ENCODE measurements at places on chromosomes 16 and 17.

- peak; percentile 62 for DNase-seq
Measured at GRCh38 chr16:66604376-66605176, at the start of gene CMTM3. TSS of gene CMTM3 (plus strand) at chr16:66604704. CDS start at chr16:66604806, 102 bp downstream.

GRCh38 chr16:81774348-81774747, 4.7 kb upstream of the PLCG2 start:
- DNase-seq = no peak

- DNase-seq = peak; percentile 27
Measured at GRCh38 chr16:1688807-1689560, 10.9 kb downstream of the JPT2 start.

GRCh38 chr17:9306086-9306485, 269.5 kb downstream of the STX8 start:
- DNase-seq = no peak

DNA sequence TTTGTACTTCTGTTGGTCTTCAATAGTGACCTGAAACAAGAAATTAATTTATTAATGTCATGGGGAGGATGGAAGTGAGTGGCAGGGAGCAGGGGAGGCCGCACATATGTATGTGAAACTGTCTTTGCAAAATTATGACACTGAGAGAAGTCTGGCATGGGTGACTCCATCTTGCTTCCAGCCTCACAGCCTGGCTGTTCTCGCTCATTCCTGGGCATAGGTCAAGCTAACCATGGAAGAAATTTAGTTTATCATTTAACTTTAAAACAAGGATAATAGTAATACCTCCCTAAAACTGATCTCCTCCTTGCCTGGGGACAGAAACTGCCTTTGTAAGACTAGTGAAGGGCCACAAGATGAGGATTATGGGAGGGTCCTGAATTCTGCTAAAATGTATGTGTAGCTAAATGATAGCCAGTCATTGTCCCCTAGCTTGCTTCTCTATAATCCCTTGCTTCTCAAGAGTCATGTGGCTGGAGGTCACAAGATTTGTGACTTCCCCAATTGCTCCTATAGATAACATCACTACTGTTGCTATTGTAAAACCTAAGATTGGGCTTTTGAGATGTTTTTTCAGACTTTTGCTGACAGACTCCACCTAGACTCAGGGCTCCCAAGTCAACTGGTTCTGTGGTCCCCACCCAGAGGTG, 126.0 kb downstream of the HS3ST3A1 start:
- no peak for DNase-seq

GRCh38 chr17:76540381-76541300, 797 bp downstream of the PRCD start:
- DNase-seq = peak; percentile 96

GRCh38 chr17:28125526-28126378, 83.3 kb downstream of the NLK start:
- DNase-seq = peak; percentile 26

DNA sequence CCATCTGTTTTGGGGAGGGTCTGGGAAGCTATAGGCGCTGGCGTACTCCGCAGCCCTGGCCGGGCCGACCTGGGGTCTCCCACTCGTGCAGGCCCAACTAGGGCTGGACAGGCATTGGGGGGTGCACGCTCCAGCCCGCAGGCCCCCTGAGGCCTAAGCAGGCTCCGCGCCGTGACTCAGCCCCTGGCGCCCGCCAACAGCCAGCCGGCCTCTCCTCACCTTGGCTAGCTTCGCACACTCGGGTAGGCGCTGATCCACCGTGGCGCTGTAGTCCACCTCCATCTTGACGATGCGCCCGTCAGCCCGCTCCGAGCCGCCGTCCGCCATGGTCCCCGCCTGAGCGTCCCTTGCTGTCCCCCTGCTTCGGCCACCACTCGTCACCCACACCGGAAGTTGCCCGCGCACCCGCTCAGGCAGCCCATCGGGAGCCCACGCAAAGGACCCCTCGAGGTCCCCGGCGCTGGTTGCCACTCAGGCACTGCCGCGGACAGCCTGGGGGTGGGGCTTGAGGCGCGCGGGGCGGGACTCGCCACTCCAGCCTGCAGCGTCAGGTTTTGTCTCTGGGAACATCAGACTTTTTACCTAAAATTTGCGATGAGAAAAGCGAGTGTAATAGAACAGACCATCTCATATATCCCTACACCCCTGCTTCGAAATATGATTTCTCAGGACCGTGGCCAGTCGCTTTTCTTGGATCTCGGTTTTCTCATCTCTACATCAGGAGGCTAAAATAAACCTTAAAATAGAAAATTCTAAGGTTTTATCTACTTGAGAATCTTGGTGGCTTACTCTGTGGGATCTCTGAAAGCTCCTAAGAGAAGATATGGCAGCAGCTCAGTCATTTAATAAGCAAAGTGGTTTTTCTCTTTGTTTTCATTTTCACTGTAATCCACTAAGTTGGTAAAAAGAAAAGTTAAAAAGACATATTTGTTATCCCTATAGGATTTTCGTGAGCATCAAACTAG, at the start of gene PSMD12:
Gene PSMD12 (minus strand): TSS at position 385 of the 965 bp plus-strand sequence. CDS start 58 bp downstream, at position 327.
- peak; percentile 91 for DNase-seq

DNA sequence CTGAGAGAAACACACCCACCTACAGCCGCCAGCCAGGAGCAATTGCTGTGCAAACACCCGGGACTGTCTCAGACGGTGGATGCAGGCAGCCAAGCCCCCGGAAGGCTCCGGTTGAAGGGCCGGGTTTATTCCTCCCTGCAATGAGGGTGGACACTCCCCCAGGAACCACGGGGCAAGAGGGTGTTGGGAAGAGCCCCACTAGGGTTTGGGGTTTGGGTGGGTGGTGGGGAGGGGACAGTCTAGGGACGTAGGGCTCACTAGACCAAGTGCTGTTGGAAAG, 19.2 kb downstream of the JPH3 start:
- no peak for DNase-seq

DNA sequence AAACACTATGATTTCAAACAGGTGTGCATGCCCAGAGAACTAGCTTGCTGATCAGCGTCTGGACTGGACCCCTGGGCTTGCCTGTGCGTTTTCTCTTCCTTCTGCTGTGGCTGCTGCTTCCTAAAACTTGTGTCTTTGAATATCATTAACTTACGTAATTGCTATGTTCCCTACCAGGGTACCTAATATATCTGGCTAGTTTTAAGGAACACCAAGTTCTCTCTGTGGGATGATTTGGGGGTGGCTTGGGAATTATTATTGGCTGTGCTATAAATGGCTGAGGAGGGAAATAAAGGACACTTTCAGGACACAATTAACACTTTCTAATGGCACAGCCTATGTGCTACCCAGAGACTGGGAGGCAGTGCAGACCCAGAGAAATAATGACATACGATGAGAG, 606.0 kb upstream of the RBFOX1 start:
- DNase-seq = no peak

- peak; percentile 41 for DNase-seq
Measured at GRCh38 chr16:17416461-17417311, 54.1 kb downstream of the XYLT1 start.

GRCh38 chr17:43003542-43004172, 2.9 kb upstream of the IFI35 start:
- DNase-seq = peak; percentile 84

GRCh38 chr17:57048096-57048495, 37.0 kb upstream of the AKAP1 start:
- no peak for DNase-seq

DNA sequence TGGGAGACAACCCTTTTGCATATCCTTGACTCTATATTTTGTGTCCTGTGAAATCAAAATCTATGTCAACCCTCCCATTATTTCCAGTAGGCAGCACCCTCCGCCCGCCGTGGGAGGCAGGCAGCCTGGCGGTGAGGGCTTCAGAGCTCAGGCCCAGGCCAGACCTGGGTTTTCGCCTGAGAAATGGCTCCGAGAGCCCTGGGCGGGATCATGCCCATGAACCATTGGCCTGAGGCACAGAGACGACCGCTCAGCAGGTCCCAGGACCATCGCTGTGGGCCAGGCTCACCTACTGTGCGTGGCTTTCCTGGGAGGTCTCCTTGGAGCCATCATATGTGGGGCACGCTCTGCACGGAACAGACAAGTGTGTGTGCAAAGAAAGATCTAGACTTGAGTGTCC, 6.3 kb upstream of the SLC38A8 start:
- DNase-seq = no peak

DNA sequence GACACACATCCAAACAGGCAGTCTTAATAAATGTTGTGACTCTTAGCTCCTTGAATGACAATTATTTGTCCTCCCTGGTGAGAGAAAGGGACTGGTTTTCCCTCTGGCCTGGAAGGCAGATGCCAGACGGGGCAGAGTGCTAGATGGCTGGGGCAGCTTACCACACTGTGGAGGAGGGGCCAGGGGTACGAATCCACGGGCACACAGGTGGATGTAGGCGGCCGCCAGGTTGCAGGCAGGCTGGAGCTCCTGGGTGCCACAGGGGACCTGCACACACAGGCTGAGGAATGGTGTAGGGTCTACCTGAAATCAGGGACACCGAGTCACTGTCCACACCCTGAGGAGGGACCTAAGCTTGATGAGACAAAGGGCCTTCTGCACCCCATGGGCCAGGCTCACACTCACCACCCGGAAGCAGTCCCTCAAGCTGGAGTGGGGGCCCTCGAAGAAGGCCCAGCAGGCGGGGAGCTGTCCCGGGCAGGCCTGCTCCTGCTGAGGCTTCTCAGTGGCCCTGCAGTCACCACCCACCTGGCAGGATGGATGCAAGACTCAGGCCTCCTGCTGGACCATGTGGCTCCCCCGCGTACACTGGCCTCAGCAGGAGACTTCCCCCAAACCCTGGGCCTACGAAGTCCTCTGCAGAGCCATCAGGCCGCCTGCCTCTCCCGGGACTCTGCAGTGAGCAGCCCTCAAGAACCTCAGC, 38.4 kb downstream of the RMI2 start:
- DNase-seq = no peak

DNA sequence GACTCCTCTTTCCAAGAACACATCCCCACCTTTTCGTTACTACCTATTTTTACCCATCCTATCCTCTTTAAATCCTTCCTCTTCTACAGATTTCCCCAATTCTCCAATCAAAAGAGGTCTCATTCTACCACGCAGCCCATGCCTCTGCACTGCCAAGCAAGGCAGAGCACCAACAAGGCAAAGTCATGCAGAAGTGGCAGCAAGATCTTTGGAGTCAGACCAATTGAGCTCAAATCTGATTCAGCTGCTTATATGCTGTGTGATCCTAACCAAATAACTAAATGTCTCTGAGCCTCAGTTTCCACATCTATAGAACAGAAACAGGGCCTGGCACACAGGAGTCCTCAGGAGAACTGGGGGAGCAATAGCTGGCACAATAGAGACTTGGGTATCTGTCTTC, 41.0 kb downstream of the TOM1L2 start:
- no peak for DNase-seq

GRCh38 chr16:50234771-50235556, 31.4 kb upstream of the ADCY7 start:
- DNase-seq = peak; percentile 41

GRCh38 chr17:65433157-65433556, 128.3 kb downstream of the AXIN2 start:
- DNase-seq = no peak

- no peak for DNase-seq
Measured at GRCh38 chr17:4318596-4318995, 47.9 kb downstream of the UBE2G1 start.

GRCh38 chr17:82892899-82893565, 53.2 kb upstream of the ZNF750 start:
- DNase-seq = no peak

- no peak for DNase-seq
Measured at GRCh38 chr17:45135978-45136791, 698 bp downstream of the ACBD4 start.

- no peak for DNase-seq
Measured at GRCh38 chr17:77434136-77435114, 293.7 kb downstream of the SEC14L1 start.

DNA sequence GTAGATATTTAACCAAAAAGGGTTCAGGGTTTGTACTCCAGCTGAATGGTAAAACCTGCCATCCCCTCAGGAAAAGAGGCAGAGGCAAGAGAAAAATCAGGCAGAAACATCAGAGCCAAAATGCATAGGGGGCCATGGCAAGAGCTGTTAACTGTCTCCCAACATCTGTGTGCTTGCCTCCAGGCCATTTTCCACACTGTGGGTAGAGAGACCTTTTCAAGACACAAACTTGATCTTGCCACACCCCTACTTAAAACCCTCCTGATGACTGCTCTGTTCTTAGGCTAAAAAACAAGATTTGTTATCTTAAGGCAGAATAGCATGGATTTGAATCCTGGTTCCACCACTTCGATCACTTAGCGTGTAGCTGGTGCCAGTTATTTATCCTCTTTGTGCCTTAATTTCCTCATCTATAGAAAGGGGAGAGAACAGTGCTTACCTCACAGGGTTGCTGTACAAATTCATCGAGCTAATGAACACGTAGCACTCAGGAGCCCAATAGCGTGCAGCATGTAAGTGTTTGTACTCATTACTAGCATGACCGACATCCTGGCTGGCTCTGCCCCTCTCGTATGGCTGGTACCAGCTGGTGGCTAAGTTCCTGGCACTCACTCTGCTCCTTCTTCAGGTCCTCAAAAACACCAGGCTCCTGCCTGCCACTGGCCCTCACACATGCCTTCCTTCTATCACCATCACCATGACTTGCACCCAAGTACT, 25.8 kb downstream of the STAT3 start:
- peak; percentile 44 for DNase-seq

DNA sequence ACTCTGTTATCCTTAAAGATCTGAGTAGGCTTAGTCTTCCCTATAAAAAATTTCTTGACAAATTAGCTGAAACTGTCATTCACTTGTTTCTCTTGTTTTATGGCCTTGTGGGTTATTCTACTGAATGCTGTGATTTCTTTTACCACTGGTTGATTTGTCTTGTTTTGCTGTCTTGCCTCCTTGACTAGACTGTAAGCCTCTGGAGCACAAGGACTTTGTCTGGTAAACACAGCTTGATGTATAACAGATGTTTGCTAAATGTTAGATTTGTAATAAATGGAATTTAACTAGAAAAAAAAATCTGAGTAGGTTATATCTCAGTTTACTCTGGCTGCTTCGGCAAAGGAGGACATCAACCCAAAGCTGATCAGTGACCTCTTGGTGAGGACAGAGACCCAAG, 21.6 kb downstream of the VAC14 start:
- no peak for DNase-seq

DNA sequence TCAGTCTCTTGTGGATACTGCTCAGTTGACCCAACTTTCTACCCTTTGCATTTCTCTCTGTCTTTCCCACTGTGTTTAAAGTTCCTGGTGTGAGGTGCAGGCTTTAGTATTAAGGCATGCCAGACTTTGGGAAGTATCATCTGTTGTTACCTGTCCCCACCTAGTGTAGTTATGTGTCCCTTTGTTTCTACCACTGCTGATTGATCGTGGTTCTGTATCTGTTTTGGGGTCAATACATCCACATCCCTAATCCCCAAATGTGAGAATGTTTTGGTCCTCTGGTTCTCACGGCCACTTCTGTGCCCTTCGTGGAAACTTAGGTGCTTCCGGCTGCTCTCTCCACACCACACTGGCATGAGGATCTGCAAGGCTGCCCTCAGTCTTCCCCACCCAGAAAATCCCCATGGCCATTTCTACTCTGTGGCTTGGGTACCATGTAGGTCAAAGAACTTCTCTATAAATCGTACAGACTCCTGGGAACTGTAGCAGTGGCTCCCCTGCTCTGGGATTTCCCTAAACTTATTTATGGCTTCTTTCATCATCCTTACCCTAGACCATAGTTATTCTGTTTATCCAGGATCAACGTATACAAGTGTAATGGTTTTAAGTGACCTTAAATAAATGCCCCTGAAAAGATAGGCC, 443.2 kb downstream of the XYLT1 start:
- DNase-seq = no peak

- DNase-seq = no peak
Measured at GRCh38 chr17:9330611-9331271, 244.9 kb downstream of the STX8 start.

Measured in EL (cell line).